ENCODE measurements at places on chromosomes 4 and X.

DNA sequence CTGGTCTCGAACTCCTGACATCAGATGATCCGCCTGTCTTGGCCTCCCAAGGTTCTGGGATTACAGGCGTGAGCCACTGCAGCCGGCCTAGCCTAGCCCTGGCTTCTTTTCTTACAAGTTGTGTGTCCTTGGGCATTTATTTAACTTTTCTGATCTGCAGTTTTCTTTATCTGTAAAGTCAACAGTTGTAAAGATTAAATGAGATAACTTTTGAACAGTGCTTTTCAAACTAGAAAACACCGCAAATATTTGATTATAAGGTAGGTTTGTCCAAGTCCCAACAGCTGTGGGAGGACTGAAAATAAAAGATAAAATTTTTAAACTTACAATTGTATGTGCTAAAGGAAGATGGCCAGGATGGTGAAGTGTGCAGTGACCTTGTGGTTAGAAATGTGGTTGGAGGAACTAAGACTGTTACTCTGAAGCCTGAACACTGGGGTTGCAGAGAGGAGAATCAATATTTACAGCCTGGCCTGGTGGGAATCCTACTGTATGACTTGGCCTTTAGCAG is 44.8 kb downstream of the GSX2 start:
- no peak for DNase-seq

- DNase-seq = no peak
Observed at GRCh38 chrX:93591398-93591797, 82.0 kb downstream of the NAP1L3 start.

- DNase-seq = no peak
Observed at GRCh38 chr4:142528433-142528832, 317.7 kb downstream of the INPP4B start.

- DNase-seq = no peak
Observed at GRCh38 chr4:2095236-2096072, 36.3 kb downstream of the NAT8L start.

GRCh38 chr4:74045772-74046171 is 7.3 kb upstream of the CXCL3 start:
- no peak for DNase-seq

GRCh38 chr4:80101792-80102116 is 28.7 kb upstream of the ANTXR2 start:
- no peak for DNase-seq

GRCh38 chr4:8916351-8916885 is 44.8 kb upstream of the HMX1 start:
- no peak for DNase-seq

- DNase-seq = no peak
Observed at GRCh38 chr4:111546881-111547280, 598.4 kb upstream of the FAM241A start.

DNA sequence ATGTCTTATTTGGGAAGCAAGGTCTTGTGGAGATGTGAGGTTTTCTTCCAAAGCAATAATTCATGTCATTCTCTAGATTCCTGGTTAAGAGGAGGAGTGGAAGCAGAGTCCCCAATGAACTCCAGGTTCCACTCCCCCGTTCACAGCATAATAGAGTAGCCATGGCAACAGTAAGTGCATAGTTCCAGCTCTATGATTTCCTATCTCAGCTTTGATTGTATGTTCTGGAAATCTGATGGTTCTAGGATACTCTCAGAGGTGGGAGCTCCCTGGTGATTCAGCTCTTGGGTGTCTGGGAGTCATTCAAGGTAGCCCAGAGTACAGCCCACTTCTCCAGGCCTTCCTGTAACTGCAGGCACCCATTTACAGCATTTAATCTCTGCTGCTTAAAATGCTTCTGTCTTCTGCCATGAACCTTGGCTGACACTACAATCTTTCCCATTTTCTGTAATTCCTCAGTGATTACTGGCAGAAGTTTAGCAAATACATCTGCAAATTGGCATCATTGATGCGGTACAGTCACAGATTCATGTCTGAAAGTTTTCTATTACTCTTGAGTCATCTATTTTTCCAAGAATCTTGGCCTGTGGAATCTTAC is 242.0 kb downstream of the MAPK10 start:
- no peak for DNase-seq
